Stimulated activated CD8-positive, alpha-beta memory T cell treated with anti-CD3 and anti-CD28 coated beads, Interleukin-12 subunit alpha, Interleukin-12 subunit beta, amount 100 ng/mL, for 1 hour (primary cell): ENCODE measurements at places on chromosomes 6 and 20.

- DNase-seq: peak; percentile 14
Observed at GRCh38 chr6:17633465-17634188, 33.5 kb downstream of the FAM8A1 start.

DNA sequence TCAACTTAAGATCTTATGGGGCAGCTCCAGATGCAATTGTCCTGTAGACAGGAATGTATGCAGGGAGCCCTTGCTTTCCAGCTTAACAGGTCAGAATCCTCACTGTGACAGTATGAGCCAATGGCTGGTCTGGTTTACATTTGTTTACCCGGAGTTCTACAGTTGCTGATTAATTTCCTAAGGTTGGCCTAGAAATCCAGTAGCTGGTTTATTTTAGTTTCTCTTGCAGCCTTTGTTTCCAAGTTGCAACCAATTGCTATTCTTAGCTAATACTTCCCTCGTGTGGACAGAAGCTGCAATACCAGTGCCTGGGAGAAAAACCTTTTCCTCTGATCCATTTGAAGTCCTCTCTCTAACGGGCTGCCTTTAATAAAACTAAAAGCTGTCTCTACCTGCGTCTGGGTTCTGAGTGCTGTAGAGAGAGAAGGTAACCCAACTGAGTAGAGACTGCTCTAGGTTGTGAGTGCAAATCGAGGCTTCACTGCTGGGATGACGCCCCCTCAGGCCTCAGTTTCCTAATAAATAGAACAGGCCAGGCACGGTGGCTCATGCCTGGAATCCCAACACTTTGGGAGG, 45.9 kb downstream of the ZNF217 start:
- DNase-seq: no peak

- no peak for DNase-seq
Observed at GRCh38 chr6:3882431-3882830, 33.3 kb downstream of the FAM50B start.

DNA sequence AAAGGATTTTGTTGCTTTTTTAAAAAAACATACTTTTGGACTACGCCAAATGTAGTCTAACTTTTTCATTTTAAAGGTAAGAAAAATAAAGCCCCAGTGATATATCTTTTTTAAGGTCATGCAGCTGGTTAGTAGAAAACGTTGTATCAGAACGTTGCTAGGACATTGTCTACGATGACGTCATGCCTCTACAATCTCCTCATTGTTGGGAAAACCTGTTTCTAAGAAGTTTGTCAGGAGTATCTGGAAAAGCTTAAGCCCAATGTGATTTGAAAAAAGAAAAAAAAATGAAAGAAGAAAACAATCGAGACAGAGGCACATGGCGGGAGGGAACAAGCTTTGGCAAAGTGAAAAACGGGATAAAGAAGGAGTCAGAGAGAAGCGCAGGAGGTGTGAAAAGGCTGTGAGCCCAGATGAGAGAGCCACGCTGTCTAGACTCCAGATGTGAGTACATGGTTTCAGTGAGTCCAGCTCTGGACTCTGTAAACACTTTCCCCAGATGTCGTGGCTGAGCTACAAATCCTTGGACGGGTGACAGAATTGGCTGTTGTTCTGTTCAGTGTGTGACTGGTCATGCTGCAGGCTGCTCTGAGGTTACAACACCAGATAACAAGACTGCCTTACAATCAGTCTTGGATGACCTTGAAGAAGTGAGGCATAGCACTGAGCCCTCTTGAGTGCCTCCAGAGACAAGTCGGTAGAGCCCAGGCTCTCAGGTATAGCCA, 656.7 kb upstream of the ID4 start:
- no peak for DNase-seq

DNA sequence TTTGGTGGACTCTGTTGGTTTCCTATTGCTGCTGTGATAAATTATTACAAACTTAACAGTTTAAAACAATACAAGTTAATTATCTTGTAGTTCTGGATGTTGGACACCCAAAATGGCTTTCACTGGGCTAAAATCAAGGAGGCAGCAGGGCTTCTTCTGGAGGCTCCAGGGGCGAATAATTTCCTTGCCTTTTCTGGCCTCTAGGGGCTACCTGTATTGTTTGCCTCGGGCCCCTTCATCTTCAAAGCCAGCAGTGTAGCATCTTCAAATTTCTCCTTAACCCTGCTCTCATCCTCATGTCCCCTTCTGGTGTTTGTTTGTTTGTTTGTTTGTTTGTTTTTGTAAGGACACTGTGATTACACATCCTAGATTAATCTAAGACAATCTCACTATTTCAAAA, 60.5 kb upstream of the ANKEF1 start:
- no peak for DNase-seq

- no peak for DNase-seq
Observed at GRCh38 chr20:61668065-61668650, 397.5 kb downstream of the TAF4 start.
